ENCODE measurements at places on chromosomes 12 and 14.

GRCh38 chr12:16884056-16884455 is 278.1 kb upstream of the LMO3 start:
- no peak for DNase-seq

GRCh38 chr12:116302166-116303058 is 24.9 kb upstream of the MED13L start:
- DNase-seq, result no peak

DNA sequence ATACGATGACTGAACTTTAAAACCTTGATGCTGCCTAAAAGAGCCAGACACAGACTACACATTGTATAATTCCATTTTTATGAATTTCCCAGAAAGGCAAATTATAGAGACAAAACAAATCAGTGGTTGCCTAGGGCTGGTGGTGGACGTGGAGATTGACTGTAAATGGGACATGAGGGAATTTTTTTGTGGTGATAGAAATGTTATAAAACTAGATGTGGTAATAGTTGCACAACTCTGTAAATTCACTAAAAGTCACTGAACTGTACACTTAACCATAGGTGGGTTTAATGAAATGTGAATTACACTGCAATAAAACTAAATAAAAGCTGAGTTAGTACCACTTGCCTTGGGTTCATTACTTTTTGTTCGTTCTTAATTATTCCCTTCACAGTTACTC is 72.1 kb downstream of the PLEKHA5 start:
- DNase-seq, result no peak

- no peak for DNase-seq
Measured at GRCh38 chr14:90830931-90831701, 14.9 kb upstream of the TTC7B start.

DNA sequence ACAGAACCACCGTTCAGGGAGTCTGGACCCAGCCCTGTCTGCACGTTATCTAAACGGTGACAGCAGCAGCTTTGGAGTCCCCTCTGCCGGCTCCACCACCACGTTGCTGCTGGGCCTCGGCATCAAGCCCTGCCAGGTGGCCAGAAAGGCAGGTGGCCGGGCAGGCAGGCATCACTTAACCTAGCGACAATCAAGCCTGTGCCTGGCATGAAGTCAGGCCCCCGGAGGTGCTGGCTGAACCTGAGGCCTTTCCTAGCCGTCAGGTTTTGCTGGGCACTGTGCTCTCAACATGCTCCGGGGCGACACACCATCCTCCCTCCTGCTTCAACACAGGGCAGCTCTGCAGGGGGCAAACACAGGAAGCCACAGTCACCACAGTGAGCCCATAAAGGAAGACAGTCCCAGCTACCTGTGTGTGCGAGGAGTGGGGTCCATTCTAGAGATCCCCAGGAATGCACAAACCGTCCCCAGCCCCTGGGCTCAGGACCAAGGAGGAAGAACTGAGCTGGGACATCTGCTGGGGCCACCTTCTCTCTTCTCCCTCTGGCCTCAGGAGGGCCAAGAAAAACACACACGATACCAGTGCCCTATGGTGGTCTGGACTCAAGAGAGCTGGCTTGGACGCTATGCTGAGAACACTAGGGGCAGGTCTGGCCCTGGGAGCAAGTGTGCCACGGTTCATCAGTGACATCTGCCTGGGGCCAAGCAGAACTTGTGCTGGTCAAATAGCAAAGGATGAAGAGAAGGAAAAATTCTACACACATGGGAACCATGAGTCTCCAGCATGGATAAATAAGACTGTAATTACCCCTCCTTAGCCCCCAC is 44.7 kb downstream of the CCDC88C start:
- no peak for DNase-seq

Data from NCI-H2029 treated with DMSO at 0.1 percent for 48 hours (cell line).